NCI-H2107 (cell line): ENCODE measurements at places on chromosomes 1 and 21.

GRCh38 chr1:191134796-191135195 is 657.1 kb upstream of the BRINP3 start:
- DNase-seq: no peak

- DNase-seq: no peak
Measured at GRCh38 chr21:41726970-41727783, 39.7 kb downstream of the RIPK4 start.

DNA sequence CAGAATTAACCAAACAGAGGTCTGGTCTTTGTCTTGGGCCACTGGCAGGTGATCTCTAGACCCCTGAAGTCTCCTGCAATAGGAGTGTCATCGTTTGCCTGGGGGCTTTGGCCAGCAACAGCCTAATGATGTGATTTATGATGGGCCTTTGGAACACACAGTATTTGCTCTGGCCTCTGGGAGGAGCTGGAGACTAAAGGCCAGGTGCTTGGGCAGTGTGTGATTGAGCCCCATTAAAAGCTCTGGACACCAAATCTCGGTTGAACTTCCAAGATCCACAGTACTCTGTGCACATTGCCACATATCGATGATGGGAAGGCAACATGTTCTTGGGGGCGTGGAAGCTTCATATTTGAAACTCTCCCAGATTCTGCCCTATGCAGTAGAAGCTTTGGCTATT is 32.0 kb upstream of the TLR5 start:
- no peak for DNase-seq

DNA sequence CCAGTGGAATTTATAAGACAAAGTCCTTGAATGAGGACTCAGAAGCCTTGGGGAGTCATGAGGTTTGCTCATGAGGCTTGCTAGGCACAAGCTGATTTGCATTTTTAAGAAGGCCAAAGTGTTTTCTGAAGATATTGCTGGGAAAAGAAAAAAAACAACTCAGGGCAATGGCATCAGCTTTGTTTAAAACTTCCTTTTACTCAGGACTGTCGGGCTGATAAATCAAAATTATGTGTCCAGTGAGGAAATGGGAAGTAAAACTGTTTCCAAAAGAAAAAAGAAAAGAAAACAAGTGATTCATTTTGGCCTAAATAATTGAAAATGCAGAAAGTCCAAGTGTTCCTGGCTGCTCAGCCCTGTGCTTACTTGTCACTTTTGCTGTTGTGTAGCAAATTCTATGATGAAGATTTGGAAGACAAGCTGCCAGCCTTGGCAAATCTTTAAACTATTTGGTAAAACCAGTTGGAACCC is 282.4 kb downstream of the HLX start:
- DNase-seq: no peak

DNA sequence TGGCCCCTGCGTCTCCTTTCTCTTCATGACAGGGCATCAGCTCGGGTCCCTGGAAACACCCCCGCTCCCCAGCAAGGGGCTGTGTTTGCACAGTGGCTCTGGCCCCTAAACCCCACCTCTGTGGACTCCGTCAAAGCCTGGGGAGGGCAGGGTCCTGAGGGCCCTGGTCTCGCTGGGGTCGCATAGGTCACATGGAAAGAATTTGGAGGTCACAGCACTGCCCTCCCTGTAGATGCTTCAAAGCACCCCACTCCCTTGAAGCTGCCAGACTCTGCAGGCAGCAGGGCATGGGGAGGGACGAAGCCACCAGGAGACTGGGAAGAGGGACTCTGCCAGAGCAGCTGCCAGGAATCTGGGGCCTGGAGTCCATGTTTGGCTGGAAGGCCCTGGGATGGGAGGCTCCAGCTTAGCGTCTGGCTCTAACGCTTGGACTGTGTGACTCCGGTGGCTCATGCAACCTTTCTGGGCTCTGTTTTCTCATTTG is 36.6 kb upstream of the ECE1 start:
- no peak for DNase-seq

DNA sequence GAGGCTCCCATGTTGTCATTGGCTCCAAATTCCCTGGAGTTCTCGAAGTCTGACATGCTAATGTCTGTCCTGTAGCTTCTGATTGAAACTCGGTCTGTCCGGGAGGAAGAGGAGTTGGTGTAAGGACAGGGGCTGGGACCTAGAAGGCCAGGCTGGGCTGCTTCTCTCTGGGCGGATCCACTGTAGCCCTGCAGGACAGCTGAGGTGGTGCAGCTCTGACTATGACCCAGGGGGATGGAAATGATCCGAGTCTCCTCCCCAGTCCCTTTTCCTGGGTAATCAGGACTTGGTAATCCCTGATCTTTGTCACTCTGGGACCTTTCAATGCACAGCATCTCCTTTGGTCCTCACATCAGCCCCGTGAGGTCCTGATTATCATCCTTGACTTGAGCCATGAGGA is 10.0 kb upstream of the FCMR start:
- DNase-seq: no peak

GRCh38 chr1:19804831-19805251 is 5.1 kb upstream of the TMCO4 start:
- no peak for DNase-seq

DNA sequence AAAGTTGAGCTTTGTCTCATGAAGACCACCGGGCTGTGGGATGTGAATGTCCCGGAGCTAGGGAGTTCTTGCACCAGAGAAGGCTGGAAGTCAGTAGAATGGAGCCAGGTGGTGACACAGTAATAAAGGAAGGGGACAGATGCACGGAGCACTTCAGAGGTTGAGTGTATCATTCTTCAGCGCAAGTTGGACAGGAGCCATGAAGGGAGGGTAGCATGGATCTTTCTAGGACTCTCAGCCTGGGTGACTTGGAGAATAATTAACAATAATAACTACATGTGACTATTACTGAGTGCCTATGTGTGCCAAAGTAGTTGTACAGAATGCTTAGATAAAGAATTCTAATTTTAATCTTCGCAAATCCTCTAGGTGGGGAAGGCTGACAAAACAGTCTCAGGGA is 258.7 kb upstream of the AJAP1 start:
- no peak for DNase-seq

GRCh38 chr1:98053471-98054366 is 132.9 kb upstream of the DPYD start:
- peak; percentile 31 for DNase-seq

GRCh38 chr1:6602669-6603237 is at the start of gene KLHL21:
Gene KLHL21 (minus strand): TSS chr1:6602869. CDS start chr1:6602817, 52 bp downstream.
- DNase-seq: no peak

GRCh38 chr1:26010825-26011224 is 10.8 kb upstream of the EXTL1 start:
- DNase-seq: peak; percentile 35

DNA sequence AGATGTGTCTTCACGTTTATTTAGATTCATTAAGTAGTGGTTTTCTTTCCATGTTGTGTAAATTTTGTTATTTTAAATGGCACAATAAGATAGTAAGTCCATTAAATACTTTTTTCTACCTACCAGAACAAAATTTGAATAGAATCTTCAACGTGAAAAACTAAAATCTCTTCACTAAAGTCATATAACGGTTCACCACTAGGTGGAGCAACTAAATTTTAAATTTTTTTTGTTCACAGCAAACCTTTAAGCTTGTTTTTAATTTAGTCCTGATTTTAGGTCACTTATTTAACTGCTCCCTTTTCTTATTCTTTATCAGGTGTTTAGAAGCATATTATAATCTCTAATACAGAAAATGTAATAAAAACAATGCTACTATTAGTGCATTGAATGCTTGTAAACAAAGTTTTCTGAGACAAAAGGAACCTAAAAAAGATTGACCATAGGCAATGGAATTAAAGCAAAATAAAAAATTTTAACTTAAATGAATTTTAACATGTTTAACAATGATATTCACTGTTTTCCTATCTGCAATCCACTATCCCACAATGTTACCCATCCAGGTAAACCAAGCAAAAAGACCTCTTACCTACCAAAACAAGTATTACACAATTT is 28.3 kb upstream of the PKN2 start:
- DNase-seq: no peak

GRCh38 chr1:47881505-47882442 is 115.4 kb downstream of the TRABD2B start:
- no peak for DNase-seq

DNA sequence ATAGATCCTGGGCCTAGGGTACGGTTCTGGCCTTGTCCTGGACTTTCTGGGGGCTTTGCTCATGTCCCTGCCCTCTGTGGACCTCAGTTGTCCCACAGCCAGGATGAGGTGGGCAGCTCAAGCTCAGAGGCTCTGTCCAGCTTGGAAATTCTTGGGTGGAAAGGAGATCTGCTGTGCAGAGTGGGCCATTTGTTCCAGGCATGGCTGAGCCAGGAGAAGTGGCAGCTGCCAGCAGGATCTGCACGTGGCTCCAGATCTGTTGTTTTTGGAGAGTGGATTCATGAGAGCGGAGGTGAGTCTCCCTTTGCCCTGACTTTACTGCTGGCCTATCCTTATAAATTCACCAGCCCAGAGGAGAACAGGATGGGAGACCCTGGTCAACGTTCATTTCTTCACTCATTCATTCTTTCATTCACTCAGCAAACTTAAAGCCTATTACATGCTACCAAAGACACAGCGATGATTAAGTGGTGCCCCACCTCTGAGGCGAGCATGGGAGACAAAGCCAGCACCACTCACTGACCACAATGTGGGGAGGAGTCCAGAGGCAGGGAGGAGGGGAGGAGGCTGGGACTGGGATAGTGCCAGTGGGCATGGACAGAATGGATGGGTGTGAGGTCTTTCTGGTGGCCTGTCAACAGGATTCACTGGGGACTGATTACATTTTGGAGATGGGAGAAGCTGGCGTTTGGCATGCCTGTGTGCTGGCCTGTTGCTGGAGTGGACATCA is 205.1 kb downstream of the TRABD2B start:
- no peak for DNase-seq

GRCh38 chr21:28636752-28637691 is 355.7 kb downstream of the LTN1 start:
- DNase-seq: no peak

DNA sequence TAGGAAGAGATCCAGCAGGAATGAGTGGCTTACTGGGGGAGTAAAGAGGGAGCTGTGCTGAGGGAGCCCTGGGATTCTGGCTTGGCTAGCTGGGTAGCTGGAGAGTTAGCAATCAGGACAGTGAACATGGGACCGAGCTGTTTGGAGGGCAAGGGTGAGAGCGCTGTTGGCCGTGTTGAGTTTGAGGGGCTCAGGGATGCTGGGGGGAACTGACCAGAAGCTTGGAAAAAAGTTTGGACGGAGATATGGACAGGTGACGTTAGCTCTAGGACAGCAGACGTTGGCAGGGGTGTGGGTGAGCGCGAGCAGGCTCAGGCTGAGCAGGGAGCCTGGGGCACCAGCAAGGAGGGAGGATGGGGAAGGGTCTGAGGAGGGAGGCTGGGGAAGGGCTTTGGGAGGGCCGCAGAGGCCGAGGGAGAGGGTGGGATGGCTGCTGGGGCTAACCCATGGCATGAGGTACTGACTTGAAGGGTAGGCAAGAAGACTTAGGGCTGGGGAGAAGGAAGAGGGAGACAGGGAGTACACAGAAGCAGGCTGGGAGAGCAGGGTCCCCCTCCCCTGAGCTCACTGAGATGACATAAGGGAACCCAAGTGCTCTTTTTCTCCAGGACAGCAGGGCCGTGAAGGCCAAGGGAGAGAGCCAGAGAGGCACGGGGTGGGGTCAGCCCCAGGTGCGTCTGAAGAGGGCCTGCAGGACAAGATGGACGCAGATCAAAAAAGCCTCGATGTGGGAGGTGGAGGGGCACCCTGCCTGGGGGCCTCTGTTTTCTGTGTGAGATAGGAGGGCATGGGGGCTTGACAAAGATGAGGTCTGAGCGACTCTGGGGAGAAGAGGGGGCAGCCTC is 8.2 kb downstream of the SH2D2A start:
- no peak for DNase-seq

DNA sequence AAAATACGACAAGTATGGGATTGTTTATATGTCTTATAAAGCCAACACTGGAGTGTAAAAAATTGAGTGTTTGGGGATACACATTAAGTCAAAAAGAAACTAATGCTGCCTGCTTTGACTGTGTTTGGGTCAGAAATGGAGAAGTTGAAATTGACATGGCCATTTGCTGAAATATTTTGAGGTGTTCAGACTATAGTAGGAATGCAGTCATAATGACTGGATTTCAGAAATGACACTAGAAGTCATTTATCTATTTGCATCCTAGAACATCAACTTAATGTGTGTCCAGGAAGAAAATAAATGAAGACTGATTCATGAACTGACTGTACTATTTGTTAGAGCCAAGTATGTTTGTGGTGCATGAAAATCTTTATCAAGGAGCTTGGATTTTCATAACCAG is 28.4 kb downstream of the RASAL2 start:
- DNase-seq: no peak

DNA sequence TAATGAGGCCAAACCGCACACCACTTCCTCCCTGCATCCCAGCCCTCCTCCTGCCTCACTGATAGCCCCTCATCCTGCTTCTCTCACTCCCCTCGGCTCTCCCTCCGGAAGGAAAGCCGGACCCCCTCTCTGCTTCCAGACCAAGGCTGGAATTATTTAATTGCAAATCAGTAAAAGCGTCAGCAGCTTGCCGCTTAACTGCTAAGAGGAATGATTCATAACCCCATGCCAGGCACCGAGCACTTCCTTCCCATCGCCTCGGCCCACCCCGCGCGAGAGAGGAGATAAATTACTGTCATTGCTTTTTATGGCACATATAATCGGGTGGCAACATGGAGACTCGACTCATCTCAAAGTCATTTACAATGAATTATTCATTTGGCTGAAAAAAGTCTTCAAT is 77.3 kb downstream of the UBIAD1 start:
- no peak for DNase-seq

DNA sequence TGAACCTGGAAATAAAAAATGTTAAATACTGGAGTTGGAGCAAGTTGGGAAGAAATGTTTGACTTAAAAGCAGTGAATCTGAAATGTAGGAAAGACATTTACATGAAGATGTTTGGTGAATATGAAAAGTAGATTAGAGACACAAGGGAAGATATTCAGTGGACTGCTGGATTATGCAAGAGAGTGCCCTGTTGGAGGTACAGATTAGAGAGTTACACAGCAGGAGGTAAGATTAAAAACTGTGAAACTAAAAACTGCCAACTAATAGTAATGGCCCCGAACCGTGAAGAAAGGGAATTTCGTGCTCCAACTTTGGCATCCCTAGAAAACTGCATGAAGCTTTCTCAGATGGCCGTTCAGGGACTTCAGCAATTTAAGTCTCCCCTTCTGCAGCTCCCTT is 375.4 kb downstream of the DPYD start:
- no peak for DNase-seq

DNA sequence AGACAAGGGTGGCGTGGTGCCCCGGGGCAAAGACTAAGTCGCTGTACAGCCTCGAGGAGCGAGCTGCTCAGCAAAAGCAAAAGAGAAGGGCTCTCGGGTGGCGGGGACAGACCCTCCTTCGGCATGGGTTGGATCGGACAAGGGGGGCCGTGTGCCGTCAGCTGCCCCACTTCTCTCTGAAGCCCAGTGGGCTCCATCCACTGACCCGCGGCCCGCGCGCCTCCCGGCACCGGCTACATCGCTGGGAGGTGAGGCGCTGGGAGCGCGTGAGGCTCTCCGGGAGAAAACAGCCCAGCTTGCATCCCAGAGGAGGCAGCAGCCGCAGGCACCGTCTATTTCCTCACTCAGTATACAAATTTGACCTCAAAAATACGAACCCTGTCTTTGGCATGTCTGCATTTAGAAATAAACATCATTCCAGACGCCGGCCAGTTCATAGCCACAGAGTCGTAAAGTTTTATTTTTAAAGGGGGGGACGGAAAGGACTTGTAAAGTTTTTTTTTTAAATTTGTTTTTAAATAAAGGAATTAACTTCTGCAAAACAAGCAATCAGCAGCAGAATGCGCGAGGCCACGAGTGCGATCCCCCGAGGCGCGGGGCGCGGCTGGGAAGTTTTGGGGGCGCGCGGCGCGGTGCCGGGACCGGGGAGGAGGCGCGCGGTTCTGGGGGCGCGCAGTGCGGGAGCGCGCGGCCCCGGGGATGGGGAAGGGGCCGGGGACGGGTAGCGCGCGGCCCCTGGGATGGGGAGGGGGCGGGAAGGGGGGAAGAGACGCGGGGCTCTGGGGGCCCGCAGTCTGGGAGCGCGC is 689 bp upstream of the GPR137B start:
- DNase-seq: peak; percentile 32
